ENCODE measurements at places on chromosomes 7 and 10. TPM values are rescaled to one million over a fixed set of nuclear protein-coding genes. Genes with fewer than 3 reads are reported as not detected.

Gene LIPF
- total RNA-seq: 0.57 TPM

Gene C10orf67
- total RNA-seq: 0.27 TPM

Gene IFIT1B
- not detected for total RNA-seq

Gene ADAMTS14
- total RNA-seq: not detected

Gene FLNC
- 4.3 TPM for total RNA-seq

Gene PSD
- 0.72 TPM for total RNA-seq

Gene HSPA14
- total RNA-seq: 13.4 TPM

Measured in esophagus squamous epithelium (tissue), 5 donors.